Effector memory CD8-positive, alpha-beta T cell (primary cell): ENCODE measurements at places on chromosomes 16 and 17.

DNA sequence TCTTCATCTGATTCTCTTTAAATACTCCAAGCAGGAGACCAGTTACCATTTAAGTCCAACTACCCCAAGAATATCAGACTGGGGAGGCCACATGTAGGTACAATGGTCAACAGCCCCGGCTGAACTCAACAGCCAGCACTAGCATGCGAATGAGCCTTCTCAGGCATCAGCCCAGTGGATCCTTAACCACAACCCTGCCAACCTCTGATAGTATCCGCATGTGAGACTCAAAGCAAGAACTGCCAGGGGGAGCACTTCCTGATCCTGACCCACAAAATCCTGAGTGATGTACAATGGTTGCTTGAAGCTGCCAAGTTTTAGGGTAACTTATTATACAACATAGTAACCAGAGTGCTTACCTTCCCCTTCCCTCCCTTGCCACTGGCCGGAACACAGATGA lies 4.0 kb downstream of the PYY start:
- DNase-seq: no peak

DNA sequence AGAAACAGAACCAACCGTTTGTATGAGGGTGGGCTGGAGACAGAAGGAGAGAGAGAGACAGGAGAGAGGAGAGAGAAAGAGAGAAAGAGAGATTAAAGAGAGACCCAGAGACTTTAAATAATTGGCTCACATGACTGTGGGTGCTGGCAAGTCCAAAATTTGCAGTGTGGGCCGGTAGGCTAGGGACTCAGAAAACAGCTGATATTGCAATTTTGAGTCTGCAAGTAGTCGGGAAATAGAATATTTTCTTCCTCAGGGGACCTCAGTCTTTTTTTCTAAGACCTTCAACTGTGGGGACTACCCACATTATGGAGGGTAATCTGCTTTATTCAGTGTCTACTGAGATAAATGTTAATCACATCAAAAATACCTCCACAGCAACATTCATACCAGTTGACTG lies 1439.0 kb downstream of the CDH11 start:
- DNase-seq: no peak

- DNase-seq: no peak
Observed at GRCh38 chr17:9268546-9268945, 247.2 kb downstream of the NTN1 start.

DNA sequence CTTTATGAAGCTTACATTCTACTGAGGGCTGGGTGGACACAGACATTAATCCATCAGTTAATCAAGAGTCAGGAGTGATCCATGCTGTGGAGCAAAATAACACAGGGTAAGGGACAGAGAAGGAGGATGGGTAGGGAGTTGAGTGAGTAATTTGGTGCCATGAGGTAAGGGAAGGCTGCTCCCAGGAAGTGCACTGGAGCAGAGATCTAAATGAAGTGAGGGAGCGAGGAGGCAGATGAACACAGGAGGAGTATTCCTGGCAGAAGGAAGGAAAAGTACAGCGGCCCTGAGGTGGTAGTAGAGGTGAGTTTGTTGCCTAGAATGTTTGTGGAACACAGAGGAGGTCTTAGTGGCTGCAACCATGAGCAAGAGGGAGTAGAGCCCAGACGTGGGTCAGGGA lies 34.8 kb downstream of the ASIC2 start:
- DNase-seq: no peak

GRCh38 chr16:88007321-88007731 lies 56.1 kb downstream of the BANP start:
- DNase-seq: no peak

DNA sequence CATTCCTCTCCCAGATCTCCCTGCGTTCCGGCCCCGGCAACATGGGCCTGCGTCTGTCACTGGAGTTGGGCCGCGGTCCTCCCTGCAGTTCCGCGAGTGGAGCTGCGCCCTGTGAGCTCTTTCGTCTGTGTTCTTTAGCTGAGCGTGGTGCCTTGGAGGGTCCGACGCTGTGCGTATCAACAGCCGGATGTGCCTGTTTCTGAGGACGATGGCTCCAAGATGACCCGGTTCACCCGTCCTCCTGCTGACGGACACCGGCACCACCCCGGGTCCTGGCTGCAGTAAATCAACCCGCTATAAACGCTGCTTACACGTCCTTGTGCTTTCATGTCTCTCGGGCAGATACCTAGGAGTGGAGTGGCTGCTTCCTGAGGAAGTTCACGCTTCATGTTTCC lies 44.8 kb upstream of the GNG13 start:
- no peak for DNase-seq

GRCh38 chr16:53766304-53767016 lies 62.5 kb downstream of the FTO start:
- DNase-seq: no peak

- DNase-seq: no peak
Observed at GRCh38 chr17:17606416-17607000, 15.0 kb upstream of the PEMT start.

GRCh38 chr17:8940866-8941471 lies 24.5 kb downstream of the PIK3R5 start:
- DNase-seq: no peak

DNA sequence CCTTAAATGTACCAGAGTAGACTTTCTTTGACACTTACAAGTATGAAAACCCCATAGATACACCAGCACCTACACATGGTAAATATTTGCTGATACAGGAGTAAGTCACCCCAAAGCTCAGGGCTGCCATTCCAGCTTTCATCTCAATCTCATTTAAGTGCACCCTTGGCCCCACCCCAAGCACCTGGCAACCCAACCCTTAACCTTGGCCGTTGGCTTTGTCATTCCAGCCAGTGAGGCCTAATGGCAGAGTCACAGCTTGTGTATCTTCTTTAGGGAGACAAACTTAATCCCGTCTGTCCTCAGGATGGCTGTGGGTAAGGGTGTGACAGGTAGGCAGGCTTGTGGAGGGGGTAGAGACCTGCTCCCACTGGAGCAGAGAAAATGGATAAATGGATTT lies 31.5 kb upstream of the TMEM220 start:
- DNase-seq: no peak

GRCh38 chr16:80197741-80198201 lies 343.0 kb upstream of the DYNLRB2 start:
- DNase-seq: no peak

GRCh38 chr16:23408242-23408822 lies 44.7 kb downstream of the COG7 start:
- DNase-seq: no peak

GRCh38 chr16:89498839-89499238 lies 8.5 kb upstream of the ANKRD11 start:
- DNase-seq: no peak

GRCh38 chr16:21634216-21634615 lies 18.2 kb downstream of the IGSF6 start:
- no peak for DNase-seq

DNA sequence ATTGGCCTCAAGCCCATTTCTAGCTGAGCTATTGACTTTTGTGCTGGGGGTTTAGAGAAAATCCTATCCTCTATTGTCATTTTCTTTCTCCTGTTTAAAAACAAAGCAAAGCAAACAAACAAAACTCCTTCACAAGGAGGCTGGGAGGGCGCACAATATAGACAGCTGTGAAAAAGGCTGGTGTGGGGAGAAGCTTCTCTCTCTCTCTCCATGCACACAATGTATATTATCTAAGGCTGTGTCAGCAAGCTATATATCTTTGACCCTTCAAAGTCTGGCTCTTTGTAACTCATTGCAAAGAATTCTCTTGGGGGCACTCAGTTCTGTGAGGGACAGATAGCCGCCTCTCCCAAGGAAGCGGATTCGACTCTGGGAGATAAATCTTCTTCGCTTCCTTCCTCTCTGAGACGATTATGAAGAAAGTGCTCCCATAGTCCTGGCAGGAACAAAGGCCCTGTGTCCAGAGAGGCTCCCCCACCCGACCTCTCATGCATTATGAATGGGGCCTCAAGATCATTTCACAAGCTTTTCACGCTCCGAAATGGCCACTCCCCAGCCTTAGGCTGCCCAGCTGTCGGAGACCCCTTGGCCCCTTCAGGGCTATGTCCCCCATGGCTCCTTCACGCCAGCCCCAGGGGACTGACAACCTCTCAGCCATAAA lies 33.2 kb upstream of the MEAK7 start:
- DNase-seq: no peak

- DNase-seq: no peak
Observed at GRCh38 chr16:11326084-11326736, 19.0 kb upstream of the RMI2 start.

DNA sequence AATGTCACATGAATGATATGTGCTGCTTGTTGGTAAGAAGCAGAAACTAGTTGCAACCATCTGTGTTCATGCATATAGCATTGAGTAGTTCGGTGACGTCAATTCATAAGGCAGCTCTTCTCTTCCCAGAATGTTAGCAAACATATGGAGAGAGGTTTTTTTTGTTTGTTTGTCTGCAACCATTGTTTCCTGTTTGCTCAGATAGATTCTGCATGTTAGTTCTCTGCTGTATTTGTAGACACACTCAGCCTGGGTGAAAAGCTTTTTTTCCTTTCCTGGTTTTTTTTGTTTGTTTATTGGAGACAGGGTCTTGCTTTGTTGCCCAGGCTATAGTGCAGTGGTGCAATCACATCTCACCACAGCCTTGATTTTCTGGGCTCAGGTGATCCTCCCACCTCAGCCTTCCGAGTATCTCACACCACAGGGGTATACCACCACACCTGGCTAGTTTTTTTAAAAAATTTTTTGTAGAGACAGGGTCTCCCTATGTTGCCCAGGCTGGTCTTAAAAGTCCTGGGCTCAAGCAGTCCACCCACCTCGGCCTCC lies 16.7 kb downstream of the WSB1 start:
- DNase-seq: no peak

- no peak for DNase-seq
Observed at GRCh38 chr17:42132941-42133340, 10.3 kb downstream of the HSPB9 start.

DNA sequence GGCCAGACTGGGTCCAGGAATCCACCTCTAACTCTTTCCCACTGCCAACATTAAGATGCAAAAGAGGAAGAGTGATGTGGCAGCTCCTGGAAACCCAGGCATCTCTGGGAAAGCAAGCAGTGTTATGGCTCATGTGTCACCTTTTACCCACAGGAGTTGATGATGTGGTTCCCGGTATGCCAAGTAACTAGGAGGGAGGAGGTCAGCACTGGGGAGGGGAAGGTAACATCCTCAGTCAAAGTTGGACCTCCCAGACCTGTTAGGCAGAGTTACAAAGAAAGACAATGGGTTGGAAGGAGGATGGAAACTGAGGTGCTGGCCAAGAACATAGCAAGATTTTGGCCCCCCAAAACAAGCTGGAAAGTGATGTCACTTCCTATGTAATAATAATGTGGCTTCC lies 11.4 kb downstream of the KRABD2 start:
- DNase-seq: no peak

DNA sequence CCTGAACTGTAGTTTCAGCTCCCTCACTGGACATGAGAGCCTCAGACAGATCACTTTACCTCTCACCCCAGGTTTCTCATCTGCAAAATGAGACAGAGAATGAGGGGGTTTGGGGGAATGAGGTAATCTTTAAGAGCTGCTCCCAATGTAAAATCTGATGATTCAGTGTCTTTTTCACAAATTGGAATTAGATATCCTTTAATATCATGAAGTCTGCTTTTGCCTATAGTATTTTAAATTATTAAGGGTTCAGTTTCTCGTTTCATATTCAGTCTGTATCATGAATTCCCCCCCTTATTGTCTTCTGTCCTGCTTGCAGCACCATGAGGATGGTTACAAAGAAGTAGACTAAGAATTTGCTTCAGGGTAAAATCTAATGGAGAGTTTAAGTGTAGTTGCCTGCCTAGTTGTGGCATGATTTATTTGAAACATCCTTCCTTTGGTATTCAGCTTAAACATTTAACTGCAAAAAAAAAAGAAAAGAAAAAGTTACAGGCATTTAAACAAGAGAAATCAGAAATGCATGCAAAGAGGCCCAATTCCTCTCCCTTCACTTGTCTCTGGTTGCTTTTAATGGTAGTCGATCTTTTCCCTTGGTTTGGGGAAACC lies 77.3 kb downstream of the WNT3 start:
- DNase-seq: no peak

DNA sequence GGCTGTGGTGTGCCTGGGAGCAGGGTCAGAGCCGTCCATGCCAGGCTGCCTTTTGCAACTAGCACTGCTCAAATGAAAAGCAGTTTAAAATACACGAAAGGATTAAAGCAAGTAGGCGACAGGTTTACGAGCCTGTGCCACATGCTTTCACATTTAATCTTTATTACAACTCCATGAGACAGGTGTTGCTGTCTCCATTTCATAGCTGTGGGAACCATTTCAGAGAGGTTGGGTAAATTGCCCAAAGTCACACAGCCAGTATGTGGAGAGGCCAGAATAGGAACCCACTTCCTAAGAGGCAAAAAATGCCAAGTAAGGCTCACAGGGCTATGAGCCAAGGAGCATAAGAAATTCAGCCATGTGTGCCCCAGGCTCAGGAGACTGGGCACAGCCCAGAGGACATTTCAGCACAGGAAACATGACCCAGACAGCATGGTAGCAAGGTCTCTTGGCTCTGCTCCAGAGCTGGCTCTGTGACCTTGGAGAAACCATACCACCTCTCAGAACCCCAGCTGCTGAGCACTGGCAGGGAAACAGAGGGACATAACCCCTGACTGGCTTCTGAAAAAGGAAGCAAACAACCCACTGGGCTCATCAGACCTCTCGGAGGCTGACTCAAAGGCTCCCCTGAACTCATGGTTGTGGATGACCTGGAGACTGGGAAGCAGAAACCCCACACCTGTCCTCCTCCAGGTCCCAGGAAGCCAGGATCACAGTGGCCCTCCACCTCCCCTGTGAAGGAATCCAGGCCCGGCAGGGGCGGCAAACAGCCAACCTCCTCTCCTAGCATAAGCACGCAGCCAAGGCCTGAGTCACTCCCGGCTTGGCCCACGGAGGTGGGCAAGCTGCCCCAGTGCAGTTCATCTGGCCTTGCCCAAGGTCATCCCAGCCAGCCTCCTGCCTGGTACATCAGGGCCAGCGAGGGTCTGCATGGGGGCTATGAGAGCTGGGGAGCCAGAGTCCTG lies 40.3 kb upstream of the MRPS23 start:
- DNase-seq: no peak

GRCh38 chr17:12320286-12320685 lies 299.6 kb downstream of the MAP2K4 start:
- no peak for DNase-seq

GRCh38 chr17:233473-233941 lies 52.1 kb upstream of the DOC2B start:
- no peak for DNase-seq

DNA sequence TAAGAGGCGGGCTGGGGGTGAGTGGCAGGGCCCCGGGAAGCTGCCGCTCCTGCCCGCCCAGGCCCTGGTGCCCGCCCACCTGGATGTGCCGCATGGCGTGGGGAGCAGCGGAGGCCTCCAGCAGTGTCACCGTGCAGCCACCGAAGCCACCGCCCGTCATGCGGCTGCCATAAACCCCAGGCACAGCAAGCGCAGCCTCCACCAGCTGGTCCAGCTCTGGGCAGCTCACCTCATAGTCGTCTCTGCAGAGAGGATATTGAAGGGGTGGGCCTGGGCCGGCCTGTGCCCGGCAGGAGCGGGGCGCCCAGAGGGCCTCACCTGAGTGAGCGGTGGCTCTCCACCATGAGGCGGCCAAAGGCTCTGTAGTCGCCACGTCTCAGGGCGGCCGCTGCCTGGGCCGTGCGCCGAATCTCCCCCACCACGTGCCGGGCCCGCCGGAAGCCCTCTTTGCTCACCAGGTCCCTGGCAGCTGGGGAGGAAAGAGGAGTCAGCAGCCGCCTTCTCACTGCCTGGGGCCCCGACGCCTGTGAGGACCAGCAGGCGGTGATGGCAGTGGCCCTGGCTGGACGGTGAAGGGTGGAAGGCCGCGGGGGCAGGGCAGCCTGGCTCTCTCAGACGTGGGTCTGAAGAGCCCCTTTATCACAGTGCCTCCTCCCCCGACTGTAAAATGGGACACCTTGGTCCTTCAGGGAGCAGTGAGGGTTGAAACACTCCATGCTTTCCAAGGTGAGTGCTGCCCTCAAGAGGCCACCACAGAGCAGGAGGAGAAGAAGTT lies 6.7 kb downstream of the GALK1 start:
- no peak for DNase-seq
